ENCODE measurements at places on chromosomes 2 and 18. TPM values are rescaled to one million over a fixed set of nuclear protein-coding genes. Genes with fewer than 3 reads are reported as not detected.

DNA sequence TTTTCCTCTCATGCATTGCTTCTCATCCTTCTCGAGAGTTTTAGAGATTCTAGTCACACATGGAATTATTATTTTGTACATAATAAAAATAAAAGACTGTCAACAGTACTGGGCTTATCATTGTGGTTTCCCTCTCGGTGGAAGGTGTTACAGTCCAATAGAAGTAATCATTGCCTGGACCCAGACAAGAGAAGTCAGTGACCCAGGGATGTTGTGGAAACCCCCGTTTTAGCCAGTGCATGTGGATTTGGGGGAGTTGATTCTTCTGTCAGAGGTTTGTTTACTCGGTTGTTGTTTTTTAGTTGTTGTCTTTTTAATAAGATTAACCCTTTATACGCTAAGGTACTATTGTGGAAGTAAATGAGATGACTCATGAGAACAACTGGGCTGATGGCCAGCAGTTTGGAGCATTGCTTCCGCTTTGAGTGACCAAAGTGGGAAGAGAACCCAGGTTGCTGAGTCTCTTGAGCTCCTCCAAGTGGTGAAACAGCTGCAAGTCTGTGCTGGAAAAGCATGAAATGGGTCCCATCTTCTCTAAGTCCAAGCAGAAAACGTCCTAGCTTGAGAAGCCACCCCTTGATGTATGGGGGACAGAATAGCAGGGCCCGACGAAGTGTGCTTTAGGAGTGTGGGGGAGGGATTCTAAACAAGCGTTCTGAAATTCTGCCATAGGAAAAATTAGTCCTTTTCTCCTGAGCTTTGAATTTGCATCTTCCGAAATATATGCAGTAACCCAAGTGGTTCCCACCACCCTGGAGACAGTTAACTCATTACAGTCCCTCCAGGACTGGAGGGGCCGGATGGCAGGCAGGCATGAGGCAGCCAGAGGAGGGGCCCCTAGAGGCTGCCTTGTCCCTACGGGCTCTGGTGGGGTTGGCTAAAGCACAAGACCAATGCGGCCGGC, 61.8 kb upstream of the GPR45 start:
- no peak overlapping the region for H3K4me3 ChIP-seq
- H3K36me3 ChIP-seq, result no peaks in the 10 kb centered on the region
- H3K4me1 ChIP-seq, result no peaks in the 10 kb centered on the region
- no peaks in the 10 kb centered on the region for H3K27me3 ChIP-seq
- no peak overlapping the region for H3K27ac ChIP-seq

GRCh38 chr2:42110641-42111322, 58.4 kb upstream of the EML4 start:
- H3K4me3 ChIP-seq, result no peak overlapping the region
- H3K27me3 ChIP-seq, result no peaks in the 10 kb centered on the region
- H3K27ac ChIP-seq, result no peak overlapping the region
- peaks cover 5% of the 10 kb centered on the region for H3K4me1 ChIP-seq
- DNase-seq, result peak; percentile 50

Gene RIT2
- not detected for total RNA-seq

Gene FKBP1B
- total RNA-seq, result 2.7 TPM

All from testis (tissue), 5 donors.